ENCODE measurements at places on chromosomes 11 and 22.

DNA sequence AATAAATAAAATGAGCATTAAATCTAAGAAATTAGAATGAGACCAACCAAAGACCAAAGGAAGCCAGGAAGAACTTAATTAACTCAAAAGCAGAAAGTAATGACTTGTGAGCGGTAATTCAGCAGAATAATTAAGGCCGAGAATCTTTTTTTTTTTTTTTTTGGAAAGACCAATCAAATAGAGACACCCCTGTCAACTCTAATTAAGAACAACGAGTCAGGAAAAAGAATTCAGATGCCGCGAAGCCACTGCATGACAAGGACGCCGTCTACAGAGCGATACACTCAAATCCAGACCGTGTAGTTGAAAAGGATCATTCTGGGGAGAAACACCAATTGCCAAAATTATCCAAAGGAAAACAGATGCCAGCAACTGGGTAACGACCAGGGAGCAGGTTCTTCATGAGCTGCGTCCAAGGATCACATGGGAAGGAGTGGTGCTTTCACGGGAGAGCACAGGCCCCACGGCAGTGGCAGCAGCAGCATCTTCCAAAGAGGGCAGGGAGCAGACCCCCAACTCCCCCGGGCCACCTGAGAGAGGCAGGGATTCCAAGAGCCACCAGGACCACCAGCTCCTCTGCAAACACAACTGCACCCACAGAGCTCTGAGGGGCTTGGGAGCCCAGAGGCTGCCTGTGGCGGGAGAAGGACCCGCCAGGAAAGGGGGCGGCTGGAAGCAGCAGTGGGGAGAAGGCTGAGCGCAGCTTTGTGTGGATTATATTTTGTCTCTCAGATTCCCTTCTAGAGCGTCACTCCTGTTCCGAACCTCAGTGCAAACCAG lies 469.8 kb downstream of the BRD1 start:
- no peak for DNase-seq

DNA sequence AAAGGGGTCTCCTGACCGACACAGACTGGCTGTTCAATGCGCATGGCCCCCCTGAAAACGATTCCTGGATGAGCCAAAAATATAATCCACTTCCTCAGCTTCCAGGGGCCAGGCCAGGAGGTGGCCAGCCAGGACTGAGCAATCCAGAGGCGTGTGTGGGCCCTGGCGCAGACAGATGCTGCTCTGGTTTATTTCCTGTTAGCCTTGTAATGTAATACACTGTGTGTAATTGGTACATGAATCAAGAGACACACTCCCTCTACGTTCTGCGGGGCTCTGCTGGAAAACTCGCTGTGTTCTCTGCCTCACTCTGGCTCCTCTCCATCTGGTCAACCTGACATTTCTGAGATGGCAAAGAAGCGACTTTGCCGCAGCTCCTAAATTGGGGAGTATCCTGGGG lies 26.3 kb upstream of the ISX start:
- no peak for DNase-seq

DNA sequence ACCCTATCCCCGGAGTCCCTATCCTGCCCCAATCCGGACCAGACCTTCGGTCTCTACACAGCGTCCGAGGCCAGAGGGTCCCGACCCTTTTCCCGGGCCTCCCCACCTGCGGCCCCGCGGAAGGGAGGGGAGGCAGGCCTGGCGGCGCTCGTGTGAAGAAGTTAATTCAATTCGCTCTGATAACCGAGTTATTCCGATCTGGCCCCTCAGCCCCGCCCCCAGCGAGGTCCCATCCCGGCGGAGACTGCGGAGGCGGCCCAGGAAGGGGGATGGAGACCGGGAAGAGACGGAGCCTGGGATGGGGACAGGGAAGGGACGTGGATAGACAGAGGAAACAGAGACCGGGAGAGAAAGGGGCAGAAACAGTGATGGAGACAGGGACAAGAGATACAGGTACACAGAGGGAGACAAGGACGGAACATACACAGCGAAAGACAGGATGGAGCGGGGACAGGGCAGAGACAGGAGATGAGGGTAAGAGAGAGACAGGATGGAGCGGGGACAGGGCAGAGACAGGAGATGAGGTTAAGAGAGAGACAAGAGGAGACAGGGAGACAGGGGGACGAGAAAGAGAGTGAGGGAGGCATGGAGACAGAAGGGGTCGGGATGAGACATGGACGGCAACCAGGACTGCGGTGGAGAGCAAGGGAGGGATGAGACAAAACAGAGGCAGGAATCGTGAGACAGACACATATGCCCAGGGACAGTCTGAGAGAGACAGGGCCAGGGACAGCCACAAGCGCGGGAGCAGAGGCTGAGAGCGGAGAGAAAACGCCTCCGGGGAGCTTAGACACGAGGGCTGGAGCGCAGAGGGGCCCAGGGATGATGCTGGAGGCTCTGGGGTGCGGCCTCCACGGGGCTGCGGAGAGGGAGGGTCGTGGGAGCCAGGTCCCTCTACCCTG lies 636 bp upstream of the PHOX2A start:
- DNase-seq = no peak

DNA sequence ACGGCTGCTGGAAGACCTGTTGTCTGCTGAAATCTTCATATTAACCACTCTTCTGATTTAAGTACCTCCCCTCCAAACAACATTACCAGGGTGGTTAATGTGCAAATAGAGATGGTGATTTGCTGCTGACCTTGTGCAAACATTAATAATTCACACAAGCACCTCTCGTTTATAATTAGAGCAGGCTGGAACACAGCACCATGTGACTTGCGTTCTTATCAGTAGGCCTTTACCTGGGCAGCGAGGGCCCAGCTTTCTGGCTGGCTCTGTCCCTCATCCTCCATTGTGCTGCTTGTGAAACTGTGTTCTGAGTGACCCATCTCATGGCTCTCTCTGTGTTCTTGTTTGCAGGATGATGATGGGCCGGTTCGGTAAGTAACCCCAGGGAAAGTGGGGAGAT lies 41.0 kb upstream of the PARVG start:
- no peak for DNase-seq

GRCh38 chr11:14388352-14388751 lies 29.4 kb upstream of the RRAS2 start:
- no peak for DNase-seq

- DNase-seq = no peak
Observed at GRCh38 chr22:33427461-33427860, 369.3 kb upstream of the SYN3 start.

DNA sequence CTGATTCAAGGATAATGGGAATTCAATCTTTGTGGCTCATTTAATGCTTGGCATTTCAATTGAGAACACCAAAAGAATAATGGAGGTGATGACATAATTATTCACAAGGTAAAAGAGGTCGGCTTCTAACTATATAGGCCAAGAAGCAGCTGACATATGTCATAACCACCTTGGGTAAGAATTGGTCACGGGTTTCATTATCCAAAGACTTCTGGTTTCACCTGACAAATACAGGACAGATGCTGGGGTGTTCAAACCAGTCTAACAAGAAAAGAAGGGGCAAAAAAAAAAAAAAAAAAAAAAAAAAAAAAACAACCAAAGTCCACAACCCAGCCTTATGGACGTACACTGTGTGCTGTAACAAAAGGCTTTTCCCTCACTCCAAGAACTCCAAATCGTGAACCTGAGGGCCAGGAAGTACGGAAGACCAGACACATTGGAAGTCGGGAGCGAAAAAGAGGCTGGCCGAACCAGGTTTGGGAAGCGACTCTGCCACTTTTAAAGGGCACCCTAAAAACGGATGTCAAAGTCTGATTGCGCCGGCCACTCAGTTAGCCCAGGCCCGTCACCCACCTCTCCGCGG lies 385 bp downstream of the HARBI1 start:
- DNase-seq = no peak

DNA sequence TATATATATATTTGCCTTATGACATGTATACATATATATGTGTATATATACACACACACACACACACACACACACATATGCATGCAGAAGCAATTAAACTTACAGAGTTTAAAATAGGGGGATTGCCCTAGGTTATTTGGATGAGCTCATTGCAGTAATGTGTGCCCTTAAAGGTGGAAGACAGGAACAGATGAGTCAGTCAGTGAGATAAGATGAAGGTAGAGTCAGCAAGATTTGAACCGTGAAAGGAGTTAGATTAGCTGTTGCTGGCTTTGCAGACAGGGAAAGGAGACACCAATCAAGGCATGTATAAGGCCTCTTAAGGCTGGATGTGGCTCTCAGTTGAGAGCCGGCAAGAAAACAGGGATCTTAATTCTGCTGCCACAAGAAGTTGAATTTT lies 902.4 kb upstream of the RAG2 start:
- no peak for DNase-seq

GRCh38 chr22:48362721-48363404 lies 1464.8 kb downstream of the BRD1 start:
- no peak for DNase-seq

GRCh38 chr11:94948070-94948617 lies 25.2 kb downstream of the CWC15 start:
- peak; percentile 7 for DNase-seq

DNA sequence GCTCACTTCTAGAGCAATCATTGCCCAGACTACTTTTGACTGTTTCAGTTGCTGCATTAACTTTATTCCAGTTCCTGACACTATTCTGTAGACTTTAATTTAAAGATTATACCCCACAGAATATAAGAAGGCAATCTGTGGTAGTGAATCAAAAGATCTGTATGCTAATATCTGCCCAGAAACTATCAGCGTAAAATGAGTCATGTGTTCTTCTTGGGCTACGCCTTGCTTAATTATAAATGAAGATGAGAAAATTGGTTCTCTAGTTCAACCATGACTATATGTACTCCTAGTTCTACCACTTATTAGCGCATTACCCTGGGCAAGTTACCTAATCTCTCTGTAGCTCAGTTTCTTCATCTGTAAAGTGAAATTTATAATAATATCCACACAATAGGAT lies 128.5 kb downstream of the CWF19L2 start:
- DNase-seq = no peak

- no peak for DNase-seq
Observed at GRCh38 chr11:64734811-64735724, 8.9 kb downstream of the RASGRP2 start.

DNA sequence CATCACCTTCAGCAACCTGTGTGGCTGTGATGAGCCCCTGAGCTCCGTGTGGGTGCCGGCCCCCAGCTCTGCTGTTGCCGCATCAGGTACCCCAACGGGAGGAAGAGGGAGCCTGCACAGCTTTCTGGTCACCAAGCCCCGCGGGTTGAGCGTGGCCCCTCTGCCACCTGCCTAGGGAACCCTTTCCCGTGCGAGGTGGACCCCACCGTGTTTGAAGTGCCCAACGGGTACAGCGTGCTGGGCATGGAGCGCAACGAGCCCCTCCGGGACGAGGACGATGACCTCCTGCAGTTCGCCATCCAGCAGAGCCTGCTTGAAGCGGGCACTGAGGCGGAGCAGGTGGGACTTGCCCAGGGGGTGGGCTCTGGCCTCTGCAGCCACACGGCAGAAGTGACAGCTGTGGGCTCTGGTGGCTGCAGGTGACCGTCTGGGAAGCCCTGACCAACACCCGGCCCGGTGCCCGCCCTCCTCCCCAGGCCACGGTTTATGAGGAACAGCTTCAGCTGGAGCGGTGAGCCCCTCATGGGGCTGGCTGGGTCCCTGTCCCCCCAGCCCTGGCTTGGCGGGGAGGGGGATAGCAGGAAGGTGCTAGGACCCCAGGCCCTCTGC lies 1.9 kb upstream of the SSH3 start:
- DNase-seq = no peak

DNA sequence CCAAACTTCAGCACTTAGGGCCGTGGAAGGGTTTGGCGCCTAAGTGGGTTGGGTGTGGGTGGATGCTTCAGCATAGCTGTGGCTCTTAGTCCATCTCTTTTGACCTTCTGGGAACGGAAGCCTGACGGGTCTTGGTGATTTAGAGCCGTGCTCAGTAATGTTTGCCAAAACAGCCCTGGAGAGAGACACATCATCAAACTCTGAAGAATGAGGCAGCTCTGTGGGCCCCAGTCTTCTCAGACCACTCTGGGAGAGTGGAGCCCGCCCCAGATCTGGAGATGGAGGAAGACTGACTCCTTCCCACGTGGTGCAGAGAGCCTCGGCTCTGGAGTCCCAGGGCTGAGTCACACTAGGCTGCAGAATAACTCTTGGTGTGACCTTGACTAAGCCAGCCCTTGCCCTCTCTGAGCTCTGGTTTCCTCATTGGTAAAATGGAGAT lies 168.9 kb downstream of the C11orf91 start:
- DNase-seq = no peak

DNA sequence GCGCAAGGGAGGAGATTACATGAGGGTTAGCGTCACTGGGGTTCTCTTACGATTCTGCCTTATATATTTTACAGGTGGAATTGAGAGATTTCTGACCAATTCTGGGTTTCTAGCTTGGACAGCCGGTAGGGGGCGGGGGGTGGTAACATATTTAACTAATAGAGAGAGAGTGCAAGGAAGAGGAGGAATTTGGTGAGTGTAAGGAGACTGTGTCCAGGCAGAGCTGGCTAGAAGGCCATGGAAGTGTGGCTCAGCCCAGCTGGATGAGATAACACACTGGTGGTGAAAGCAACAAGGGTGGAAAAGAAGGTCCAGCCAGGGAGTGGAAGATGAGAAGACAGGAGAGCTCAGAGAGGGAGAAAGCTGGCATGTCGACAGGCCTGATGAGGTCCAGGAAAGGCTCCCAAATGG lies 56.5 kb downstream of the ST3GAL4 start:
- DNase-seq = no peak

DNA sequence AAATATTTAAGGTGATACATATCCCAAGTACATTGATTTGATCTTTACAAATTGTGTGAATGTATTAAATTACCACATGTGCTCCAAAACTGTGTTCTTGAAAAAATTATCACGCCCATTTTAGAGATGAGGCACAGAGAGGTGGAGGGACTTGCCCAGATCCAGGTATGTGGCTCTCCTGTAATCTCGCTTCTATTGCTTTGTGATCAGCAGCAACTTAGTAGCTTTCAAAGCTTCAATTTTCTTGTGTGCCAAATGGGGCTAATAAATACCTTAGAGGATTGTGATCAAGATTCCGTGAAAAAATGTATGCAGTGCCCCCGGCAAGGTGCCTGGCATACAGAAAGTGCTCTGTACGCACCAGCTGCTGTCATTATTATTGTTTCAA lies 18.0 kb downstream of the PTPRJ start:
- DNase-seq = no peak

DNA sequence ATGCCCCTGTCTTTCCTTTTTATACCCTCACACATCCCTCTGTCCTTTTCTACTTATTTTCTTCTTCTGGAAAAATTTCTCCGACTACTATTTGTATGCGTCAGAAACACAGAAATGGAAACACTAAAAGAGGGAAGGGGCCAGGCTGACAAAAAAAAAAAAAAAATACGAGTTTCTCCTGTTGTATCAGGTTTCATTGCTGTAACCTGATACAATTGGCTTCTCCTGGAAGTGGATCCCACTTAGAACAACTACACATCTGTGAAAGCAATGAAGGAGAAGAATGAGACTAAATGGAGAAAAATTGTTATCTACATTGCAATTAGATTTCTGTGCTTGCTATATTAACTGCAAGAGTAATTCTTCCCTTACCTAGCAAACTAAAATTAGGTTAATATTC lies 393.9 kb downstream of the GUCY1A2 start:
- DNase-seq = no peak

GRCh38 chr11:108873310-108873709 lies 208.4 kb downstream of the DDX10 start:
- no peak for DNase-seq

Measured in GF-D8 (cell line).